Aorta (tissue), 5 donors: ENCODE measurements at places on chromosomes 7 and 10.

DNA sequence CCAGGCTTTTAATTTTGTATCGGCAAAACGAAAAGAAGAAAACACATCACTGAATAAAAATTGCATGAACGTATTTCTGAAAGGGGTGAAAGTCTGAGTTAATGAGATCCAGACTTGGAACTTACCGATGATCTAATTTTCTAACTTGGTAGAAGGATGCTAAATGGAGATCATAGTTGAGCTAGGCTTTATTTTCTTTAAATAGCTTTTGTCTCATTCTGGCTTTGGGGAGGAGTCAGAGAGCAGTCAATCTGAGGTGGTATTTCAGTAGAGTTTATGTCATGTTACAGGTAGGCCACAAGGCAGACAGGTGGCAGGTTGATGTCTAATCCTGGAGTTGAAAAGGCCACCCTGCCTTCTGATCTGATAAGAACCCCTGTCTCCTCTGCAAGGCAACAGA is 161.9 kb downstream of the KIAA1217 start:
- no peak overlapping the region for H3K4me3 ChIP-seq
- peaks cover 2% of the 10 kb centered on the region for H3K4me1 ChIP-seq
- H3K36me3 ChIP-seq: no peaks in the 10 kb centered on the region
- no peak for DNase-seq
- no peak overlapping the region for H3K27ac ChIP-seq

- no peak overlapping the region for H3K27ac ChIP-seq
- no peaks in the 10 kb centered on the region for H3K36me3 ChIP-seq
- H3K4me3 ChIP-seq: no peak overlapping the region
- no peaks in the 10 kb centered on the region for H3K4me1 ChIP-seq
Measured at GRCh38 chr10:131571865-131572264, 260.3 kb upstream of the TCERG1L start.

DNA sequence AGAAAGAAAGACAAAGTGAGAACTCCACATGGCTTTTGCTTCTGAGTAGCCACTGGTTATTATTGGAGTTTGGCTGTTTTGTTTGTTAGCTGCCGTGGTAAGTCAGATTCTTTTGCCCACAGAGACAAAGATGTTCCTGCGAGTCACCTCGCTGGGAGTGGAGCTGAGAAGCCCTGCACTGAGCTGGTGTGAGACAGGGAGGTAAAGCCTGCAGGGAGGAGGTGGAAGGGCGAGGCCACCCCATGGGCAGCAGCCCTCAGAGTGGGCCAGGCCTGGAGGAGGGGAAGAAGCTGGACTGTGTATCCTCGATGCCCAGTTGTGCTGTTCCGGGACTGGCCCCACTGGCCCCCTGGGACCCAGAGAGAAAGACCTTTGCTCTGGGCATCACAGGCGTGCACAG is 14.3 kb upstream of the NOM1 start:
- H3K4me3 ChIP-seq: no peak overlapping the region
- H3K4me1 ChIP-seq: no peaks in the 10 kb centered on the region
- DNase-seq: no peak

DNA sequence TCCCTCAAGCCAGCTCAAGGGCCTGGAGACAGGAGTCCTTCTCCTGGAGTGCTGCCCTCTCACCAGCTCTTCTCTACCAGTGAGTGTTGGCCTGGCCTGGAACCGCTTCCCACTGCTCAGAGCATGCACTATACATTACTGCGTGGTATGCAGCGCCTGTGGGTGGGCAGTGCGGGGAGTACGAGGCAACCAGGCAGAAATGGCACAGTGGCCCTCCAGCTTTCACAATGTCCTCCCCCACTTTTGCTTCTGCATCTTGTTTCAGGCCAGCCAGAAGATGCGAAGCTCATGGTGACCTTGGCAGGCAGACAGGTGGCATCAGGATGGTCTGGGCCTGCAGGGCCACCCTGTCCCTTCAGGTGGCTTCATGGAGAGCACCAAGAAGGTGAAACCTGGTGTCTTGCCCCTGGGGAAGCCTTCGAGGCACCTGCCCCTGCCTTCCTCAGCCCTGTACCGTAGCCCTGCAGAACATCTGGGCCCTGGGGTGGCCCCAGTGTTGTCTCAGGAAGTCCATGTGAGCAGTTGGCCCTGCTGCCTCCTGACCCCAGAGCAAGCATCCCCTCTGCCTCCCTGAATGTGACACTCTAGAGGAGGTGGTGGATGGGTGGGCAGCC is 35.8 kb downstream of the RASGEF1A start:
- no peaks in the 10 kb centered on the region for H3K4me1 ChIP-seq
- H3K27me3 ChIP-seq: no peaks in the 10 kb centered on the region
- no peak overlapping the region for H3K4me3 ChIP-seq
- DNase-seq: peak; percentile 27

DNA sequence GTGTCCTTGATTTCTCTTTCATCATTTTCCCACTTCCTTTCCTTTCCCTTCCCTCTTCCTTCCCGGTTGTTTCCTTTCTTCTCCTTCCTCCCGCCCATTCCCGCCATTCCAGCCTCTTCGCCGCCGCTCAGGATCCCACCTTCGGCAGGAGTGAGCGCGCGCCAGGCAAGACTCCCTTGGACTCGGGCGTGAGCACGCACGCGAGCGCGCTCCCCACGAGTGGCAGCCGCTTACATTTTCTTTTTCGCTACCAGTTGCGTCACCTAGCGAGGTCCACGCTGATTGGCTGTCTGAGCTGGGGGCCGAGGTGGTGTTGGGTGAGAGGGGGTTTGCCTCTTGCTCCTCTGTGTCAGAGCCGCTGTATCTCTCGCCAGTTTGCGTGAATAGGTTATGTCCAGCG is 11.8 kb downstream of the ZAN start:
- no peak overlapping the region for H3K4me3 ChIP-seq
- DNase-seq: peak; percentile 57
- H3K27me3 ChIP-seq: no peaks in the 10 kb centered on the region
- H3K27ac ChIP-seq: no peak overlapping the region

DNA sequence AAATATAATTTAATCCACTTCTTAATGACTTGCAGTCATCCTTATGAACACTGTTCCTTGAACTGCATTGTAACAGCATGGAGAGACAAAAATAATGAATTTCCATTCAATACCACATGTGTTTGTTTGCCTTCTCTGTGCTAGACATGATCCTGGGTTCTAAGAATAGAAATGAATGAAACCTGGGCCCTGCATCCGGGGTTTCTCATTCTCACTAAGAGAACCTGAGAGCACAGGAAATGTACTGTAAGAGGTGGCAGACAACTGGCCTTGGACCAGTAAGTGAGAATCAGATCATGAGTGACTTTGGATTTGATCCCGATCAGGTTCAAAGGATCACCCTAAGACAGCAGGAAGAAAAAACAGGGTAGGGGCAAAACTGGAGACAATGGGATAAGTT is 37.2 kb upstream of the CUL1 start:
- H3K4me3 ChIP-seq: no peak overlapping the region
- no peaks in the 10 kb centered on the region for H3K4me1 ChIP-seq
- no peak for DNase-seq
- H3K36me3 ChIP-seq: no peaks in the 10 kb centered on the region
- H3K27ac ChIP-seq: no peak overlapping the region

DNA sequence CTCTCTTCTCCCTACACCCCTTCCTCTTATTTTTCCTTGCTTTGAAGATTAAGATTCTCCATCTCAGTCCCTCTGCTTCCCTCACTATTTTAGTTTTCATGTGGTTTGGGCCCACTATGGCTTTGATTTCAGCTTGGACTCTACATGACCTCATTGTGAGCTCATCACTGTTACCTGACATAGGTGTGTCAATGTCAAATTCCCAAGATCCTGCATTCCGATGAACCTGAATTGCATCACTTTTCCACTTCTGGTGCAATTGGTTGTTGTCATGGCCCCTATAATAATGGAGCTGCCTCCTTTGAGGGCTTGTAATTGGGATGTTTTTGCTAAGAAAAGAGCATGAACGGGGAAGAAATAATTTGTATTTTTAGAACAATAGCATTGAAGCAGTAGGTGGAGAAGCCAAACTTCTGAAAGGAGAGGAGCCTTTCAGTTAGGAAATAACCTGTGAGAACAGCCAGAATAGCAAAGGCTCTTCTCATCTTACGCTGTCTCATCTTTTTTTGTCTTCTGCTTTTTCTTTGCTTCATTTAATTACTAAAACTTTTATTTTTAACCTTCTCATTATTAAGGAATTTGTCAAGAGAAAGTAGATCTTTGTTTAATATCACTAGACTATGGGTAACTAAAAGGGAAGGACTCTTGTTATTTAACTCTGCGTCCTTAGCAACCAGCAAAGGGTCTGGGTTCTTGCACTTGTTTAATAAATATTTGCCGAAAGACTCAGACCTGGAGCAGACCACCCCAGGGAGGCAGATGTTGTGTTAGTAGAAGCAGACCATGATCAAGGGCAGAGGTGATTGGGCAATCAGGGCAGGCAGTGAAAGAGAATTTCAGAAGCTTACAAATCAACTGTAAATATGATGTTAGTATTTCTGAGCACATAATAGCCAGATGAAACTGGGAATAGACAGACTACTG is 95.4 kb downstream of the TES start:
- no peaks in the 10 kb centered on the region for H3K27me3 ChIP-seq
- H3K4me3 ChIP-seq: no peak overlapping the region
- peaks cover 5% of the 10 kb centered on the region for H3K4me1 ChIP-seq
- no peak for DNase-seq

DNA sequence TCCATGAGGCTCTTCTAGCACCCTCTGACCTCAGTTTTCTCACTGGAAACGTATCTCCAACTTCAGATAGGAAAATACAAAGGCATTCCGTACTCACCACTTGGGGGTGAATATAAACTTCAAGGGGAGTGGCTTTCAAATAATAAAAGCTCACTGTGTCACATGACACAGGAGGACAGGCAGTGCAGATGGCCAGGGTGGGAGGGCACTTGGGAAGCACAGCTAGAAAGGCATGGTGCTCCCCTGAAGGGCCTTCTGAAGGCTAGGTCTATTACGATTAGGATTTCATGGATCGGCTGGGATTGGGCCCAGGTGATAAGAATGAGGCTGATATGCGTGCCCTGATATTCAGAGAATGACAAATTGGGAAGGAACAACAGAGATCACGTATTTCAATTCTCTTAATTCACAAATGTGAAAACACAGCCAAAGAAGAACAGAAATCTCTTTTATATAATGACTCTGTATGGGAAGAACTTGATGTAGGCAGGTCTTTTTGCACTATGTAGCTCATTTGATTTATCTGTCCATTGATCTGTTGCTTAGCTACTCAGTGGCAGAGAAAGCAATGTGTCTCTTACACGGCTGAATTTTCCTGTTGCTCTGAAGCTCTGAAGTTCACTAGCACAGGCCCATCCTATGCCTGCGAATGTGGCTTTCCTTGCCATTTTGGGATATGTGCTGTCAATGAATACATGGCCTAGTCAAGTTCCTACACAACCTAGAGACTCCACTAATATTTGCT is 83.0 kb downstream of the BEND7 start:
- no peak overlapping the region for H3K4me3 ChIP-seq
- peaks cover 4% of the 10 kb centered on the region for H3K36me3 ChIP-seq
- no peak for DNase-seq
- H3K27ac ChIP-seq: no peak overlapping the region

- H3K27ac ChIP-seq: no peak overlapping the region
- no peaks in the 10 kb centered on the region for H3K36me3 ChIP-seq
- no peaks in the 10 kb centered on the region for H3K4me1 ChIP-seq
Measured at GRCh38 chr10:35417313-35417625, 81.0 kb downstream of the CCNY start.

GRCh38 chr7:126079151-126079550 is 1149.5 kb upstream of the POT1 start:
- no peak overlapping the region for H3K27ac ChIP-seq
- DNase-seq: no peak
- H3K4me1 ChIP-seq: no peaks in the 10 kb centered on the region
- H3K36me3 ChIP-seq: no peaks in the 10 kb centered on the region
- no peaks in the 10 kb centered on the region for H3K27me3 ChIP-seq

DNA sequence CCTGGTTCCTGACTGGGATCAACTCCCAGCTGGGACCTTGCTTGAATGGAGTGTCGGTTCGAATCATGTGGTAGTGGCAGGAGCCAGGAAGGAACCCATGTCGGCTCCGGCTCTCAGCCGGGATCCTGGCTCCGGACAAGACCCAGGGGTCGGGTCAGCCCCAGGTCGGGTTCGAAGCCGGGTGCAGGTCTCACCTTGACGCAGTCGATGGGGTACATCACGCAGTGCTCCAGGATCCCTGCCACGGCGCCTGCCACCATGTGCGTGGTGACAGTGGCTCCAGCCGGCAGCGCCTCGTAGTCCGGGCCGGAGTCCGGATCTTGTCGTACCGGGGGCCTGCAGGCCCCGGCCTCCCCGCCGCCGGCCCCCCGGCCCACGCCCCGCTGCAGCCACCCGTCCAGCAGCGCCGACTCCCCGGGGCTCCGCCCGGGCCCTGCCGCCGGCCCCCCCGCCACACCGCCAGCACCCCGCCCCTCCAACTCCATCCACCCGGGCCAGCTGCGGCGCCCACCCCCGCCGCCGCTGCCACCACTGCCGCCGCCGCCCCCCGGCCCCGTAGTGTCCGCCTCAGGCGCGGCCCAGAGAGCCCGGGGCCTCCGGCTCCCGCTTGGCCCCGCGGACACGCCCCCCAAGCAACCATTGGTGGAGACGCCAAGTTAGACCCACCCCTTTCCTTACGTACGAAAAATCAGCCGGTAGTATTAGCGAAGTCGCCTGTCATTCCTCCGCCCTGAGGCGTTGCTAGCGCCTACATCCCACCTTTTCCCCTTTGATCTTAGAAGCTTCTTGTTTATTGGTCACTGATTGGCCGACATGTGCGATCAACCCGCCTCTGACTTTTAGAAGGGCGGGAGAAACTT is at the start of gene SLC25A28:
Gene SLC25A28 (minus strand): TSS at position 589 of the 860 bp plus-strand sequence. CDS start 104 bp downstream, at position 485.
- DNase-seq: peak; percentile 97
- H3K27me3 ChIP-seq: no peaks in the 10 kb centered on the region
- peak within 1 kb of the TSS; percentile 94 for H3K27ac ChIP-seq
- no peaks in the 10 kb centered on the region for H3K4me1 ChIP-seq

DNA sequence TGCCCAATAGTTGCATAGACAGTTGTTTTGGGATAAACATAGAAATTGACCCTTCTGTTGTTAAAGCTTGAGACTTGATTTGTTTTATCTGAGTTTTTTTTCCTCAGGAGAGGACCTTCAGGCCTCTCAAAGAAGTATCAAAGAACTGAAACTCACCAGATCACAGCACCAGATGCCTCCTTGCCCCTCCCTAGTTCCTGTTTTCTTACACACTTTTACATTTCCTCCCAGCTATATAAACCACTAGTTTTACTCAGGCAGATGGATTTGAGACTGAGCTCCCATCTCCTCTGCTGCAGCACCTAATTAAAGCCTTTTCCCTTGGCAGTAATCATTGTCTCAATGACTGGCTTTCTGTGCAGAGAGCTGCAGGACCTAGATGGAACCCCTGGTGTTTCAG is 150.6 kb upstream of the NRG3 start:
- H3K4me3 ChIP-seq: no peak overlapping the region
- H3K27me3 ChIP-seq: no peaks in the 10 kb centered on the region
- no peak overlapping the region for H3K27ac ChIP-seq
- H3K36me3 ChIP-seq: no peaks in the 10 kb centered on the region
